HT-29 (cell line): ENCODE measurements at places on chromosomes 4 and X.
A peak's percentile ranks its signal among the peaks of the same experiment; 100 is the strongest.

DNA sequence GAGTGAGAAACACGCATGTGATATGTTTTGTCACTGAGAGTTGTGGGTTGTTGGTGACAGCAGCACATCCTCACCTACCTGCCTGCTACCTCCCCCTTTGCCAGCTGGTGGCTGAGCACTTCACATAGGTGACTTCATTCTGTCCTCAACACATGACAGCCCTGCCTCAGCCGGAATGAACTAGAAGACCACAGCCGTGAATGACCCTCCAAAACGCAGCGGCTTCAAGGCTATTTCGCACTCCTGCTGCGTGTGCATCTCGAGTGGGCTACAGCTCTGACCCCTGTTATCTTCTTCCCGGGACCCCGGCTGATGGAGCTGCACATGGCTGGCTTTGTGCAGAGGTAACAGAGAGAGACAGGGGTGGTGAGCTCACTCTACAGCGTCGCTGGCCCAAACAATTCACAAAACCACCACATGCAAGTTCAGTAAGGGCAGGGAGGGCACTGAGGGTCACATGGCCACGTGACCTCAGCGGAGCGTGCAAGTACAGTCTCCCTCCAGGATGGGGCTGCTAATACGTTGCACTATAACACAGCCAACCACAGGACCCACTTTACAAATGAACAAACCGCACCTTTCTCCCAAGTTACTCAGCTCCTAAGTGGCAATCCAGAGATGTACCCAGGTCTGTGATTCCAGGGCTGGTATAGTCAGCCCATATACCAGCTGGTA lies 6.3 kb upstream of the PPP2R2C start:
- no peak for DNase-seq

GRCh38 chrX:73683236-73683859 lies 120.4 kb downstream of the CHIC1 start:
- no peak for DNase-seq

DNA sequence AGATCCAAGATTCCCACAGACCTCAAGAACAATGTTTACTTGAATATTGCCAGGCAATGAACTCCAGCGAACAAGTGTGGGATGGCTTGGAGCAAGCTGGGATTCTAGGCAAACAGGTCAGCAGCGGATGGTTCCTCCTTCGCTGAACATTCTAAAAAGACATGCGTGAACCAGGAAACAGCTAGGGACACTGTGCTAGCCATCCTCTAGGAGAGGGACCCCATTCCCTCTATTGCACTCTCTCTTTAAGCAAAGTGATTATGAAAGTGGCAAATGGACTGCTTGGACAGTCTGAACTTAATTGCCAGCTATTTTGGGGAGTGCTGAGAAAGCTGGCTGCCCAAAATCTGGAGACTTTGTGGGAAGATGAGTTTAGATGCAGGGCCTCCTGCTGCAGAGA lies 29.9 kb upstream of the TEC start:
- DNase-seq, result no peak

- DNase-seq, result no peak
These were observed 115.7 kb upstream of the TEX13C start for GRCh38 chrX:125203737-125204578.

- no peak for DNase-seq
These were observed 29.0 kb downstream of the CLDN22 start for GRCh38 chr4:183291070-183291469.

GRCh38 chr4:3418029-3418762 lies 23.6 kb upstream of the HGFAC start:
- peak; percentile 16 for DNase-seq

GRCh38 chr4:110165382-110166286 lies 32.8 kb downstream of the ELOVL6 start:
- peak; percentile 75 for DNase-seq

DNA sequence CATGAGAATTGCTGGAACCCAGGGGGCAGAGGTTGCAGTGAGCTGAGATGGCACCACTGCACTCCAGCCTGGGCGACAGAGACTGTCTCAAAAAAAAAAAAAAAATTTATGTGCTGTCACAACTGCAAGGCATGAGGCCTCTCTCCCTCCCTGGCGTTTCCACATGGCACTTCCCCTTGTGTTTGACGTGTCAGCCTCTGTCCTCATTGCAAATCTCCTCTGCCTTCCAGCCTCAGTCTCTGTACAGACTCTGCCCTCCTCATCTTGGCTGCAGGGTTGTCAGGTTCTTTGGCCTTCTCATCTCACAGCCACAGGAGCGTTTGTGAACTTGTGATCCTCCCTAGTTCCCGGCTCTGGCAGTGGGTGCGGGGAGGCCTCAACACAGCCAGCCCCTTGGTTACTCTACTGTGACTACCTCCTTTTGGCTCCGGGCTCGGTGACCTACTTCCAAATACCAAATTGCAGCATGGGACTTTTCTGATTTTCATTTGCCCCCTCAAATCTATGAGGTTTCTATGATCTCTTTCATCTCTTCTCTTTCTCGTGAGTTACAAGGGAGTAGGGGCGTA lies 250.0 kb downstream of the CBR4 start:
- no peak for DNase-seq

GRCh38 chr4:125938541-125938940 lies 623.8 kb downstream of the FAT4 start:
- no peak for DNase-seq

GRCh38 chr4:106366026-106366425 lies 2.6 kb downstream of the GIMD1 start:
- no peak for DNase-seq

GRCh38 chrX:138709886-138710791 lies 1.4 kb downstream of the FGF13 start:
- no peak for DNase-seq

GRCh38 chrX:118745570-118745969 lies 18.2 kb downstream of the IL13RA1 start:
- no peak for DNase-seq

GRCh38 chr4:13546941-13547484 lies 2.7 kb upstream of the NKX3-2 start:
- no peak for DNase-seq

- no peak for DNase-seq
These were observed 162.4 kb upstream of the IL15 start for GRCh38 chr4:141473952-141474351.

DNA sequence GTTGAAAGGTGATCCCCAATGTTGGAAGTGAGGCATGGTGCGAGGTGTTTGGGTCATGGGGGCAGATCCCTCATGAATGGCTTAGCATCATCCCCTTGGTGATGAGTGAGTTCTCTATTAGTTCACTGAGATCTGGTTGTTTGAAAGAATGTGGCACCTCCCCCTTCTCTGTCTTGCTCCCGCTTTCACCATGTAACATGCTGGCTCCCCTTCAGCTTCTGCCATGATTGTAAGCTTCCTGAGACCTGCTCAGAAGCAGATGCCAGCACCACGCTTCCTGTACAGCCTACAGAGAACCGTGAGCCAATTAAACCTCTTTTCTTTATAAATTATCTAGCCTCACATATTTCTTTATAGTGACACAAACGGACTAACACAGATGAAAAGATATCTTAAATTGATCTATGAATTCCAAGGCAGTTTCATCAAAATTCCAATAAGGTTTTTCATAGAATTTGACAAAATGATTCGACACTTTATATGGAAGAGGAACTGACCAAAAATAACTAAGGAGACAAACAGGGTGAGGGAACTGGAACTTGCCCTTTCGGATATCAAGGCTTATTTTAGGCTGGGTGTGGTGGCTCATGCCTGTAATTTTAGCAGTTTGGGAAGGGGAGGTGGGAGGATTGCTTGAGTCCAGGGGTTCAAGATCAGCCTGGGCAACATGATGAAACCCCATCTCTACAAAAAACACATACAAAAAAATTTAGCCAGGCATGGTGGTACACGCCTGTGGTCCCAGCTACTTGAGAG lies 56.9 kb upstream of the OGT start:
- no peak for DNase-seq

GRCh38 chr4:95411371-95412088 lies 137.2 kb downstream of the UNC5C start:
- no peak for DNase-seq

GRCh38 chr4:6230502-6230785 lies 30.1 kb upstream of the JAKMIP1 start:
- no peak for DNase-seq

- no peak for DNase-seq
These were observed 208.8 kb downstream of the SH2D1A start for GRCh38 chrX:124555036-124555595.

DNA sequence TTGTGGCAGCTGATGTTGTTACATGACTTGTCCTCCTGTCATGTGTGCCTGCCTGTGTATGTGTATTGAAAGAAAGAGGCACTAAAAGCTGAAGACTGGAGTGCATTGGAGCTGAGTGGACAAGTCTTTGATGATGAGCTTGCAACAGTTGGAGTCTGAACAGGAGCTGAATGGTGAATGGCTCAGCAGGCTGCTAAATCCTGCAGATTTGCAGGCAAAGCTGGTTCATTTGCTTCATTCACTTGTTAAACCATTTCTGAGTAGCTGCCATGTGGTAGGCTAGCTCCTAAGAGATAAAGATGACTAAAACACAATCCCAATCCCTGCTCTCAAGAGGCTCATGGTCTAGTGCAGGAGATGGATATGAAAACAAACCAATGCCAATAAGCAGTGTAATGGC lies 217.3 kb downstream of the CHRDL1 start:
- DNase-seq, result no peak

GRCh38 chr4:118284169-118284568 lies 68.6 kb downstream of the PRSS12 start:
- no peak for DNase-seq

DNA sequence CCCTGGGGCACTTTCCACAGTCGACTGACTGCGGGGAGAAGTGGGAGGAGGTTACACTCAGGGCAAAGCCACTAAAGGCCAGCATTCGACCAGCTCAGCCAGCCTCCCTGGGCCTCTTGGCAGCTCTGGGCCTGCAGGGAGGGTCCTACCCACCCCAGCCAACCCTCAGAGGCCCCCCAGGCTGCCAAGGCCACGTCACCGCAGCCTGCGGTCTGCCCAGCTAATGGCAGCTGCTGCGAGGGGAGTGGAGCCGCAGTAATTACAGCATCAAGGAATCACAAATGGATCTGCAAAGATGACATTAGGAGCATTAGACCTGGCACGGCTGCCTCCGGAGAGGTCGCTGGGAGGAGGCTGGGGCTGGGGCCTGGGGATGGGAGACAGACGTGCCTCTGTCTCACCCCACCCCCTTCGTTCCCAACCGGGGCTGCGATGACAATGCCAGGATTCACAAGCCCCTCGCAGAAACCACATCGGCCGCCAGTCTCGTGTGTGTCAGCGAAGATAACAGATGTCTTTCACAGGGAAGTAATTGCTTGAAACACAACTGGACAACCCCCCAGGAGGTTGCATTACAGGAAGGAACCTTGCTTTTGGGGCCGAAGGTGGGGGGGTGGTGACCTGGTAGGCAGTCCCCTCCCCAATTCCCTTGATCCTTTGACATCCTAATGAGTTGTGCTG lies 367.6 kb downstream of the BCOR start:
- no peak for DNase-seq

GRCh38 chr4:128688846-128689437 lies 120.6 kb upstream of the JADE1 start:
- DNase-seq, result no peak

GRCh38 chrX:25156323-25156722 lies 140.6 kb upstream of the ARX start:
- DNase-seq, result no peak

DNA sequence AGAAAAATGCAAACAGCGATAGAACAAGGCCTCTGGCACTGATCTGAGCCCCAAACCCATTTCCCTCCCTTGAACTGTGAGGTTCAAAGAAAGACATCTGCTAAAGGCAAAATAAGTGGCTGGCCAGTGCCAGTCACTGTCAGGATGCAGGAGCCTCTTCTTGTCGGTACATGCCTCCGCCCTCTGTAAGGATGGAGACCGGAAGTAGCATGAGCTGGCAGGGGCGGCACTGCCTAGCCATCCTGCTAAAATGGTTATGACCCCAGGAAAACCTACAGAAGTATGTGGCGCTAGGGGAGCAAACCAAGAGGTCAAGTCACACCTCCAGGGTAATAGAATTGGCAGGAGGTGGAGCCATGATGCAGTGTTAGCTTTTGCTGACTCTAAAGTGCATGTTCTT lies 180.3 kb downstream of the DCLK2 start:
- DNase-seq, result no peak

DNA sequence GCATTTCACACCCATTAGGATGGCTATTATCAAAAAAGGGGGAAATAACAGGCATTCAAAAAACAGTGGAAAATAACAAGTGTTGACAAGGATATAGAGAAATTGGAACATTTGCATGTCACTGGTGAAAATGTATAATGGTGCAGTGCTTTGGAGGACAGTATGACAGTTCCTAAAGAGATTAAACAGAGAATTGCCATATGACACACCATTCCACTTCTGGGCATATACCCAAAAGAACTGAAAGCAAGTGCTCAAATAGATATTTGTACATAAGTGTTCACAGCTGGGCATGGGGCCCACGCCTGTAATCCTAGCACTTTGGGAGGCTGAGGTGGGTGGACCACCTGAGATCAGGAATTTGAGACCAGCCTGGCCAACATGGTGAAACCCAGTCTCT lies 348.1 kb downstream of the NR3C2 start:
- no peak for DNase-seq

- no peak for DNase-seq
These were observed 23.0 kb upstream of the FGF5 start for GRCh38 chr4:80243274-80244018.

DNA sequence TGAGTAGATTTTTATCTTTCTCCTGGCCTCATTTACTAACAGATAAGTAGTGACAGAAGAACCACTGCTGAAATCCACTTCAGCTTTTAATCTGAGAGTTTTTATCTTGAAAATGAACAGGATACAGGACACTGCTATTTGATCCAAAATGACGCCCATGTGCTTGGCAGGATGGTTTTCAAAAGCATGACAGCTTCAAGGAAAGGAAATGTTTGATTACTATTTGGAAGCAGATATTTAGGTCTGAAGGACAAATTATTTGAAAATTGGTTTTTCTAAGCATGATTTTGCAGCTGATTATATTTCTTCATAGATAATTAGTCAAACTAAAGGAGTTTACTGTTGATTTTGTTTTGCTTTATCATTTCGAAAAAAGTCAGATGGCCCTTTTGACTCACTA lies 11.1 kb downstream of the PACRGL start:
- DNase-seq, result no peak
